ENCODE measurements at places on chromosomes 7 and 10. TPM values are rescaled to one million over a fixed set of nuclear protein-coding genes. Genes with fewer than 3 reads are reported as not detected.
A peak's percentile ranks its signal among the peaks of the same experiment; 100 is the strongest.

DNA sequence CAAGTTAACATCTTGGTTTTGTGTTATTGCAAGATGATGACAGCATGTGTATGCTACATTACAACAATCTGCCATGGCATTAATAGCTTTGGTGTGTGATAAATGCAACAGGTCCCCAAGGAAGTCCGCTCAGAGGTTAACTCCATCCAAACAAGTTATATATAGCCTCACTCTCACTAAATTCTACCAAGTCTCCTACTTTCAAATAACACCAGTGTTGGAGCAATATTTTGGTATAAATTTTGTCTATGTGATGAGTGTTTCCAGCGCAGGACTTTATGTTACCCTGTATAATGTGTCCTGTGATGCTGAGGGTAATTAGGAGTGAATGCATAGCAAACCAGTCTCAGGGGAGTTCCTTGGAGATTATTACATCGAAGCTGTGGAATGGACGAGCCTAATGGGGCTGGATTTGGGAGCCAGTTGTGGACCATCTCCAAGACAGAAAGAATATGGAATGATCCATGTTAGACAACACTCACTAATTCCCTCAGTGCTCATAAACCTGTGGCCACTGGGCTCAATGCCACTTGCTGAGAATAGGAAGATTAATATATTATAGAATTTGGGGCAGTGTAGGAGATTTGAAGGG is 127.6 kb upstream of the CXCL12 start:
- no peak for DNase-seq

DNA sequence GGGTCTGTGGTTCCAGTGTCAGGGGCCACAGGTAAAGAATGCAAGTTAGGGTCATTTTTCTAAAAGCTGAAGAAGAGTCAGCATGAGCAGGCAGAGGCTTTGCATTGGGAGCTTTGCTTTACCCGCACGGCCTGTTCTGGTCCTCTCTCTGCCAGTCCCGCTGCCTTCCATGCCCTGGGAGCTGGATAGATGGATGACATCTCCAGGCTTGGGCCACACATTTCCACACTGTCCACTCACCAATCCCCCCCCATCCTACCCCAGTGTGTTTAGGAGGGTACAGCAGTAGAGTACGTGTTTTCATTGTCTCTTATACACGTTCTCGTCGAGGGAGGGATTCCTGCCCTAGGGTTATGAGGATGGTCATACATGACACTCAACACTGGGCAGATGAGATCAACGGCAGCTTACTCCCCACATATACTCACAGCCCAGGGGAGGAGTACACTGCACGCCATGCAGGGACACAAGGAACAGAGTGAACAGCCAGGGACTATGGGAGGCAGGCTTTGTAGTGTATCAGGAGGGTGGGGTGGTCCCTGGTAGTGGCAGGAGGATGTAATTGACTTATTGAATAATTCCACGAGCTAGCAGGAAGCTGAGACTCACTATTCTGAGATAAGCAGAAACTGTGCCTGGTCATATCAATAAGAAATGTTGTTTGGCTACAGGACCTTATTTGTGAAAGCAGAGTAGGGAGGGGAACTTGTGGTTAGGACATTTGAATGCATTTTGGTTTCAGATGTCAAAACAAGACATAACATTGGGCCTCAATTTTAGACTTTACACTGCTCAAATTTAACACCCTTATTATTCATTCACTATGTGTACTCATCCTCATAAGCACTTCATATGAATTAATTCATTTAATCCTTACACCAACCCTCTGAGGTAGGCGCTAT is 36.6 kb downstream of the PLPP4 start:
- no peak for DNase-seq

Gene MKX
- polyA plus RNA-seq, result 36.2 TPM

Gene PKD2L1
- polyA plus RNA-seq, result not detected

DNA sequence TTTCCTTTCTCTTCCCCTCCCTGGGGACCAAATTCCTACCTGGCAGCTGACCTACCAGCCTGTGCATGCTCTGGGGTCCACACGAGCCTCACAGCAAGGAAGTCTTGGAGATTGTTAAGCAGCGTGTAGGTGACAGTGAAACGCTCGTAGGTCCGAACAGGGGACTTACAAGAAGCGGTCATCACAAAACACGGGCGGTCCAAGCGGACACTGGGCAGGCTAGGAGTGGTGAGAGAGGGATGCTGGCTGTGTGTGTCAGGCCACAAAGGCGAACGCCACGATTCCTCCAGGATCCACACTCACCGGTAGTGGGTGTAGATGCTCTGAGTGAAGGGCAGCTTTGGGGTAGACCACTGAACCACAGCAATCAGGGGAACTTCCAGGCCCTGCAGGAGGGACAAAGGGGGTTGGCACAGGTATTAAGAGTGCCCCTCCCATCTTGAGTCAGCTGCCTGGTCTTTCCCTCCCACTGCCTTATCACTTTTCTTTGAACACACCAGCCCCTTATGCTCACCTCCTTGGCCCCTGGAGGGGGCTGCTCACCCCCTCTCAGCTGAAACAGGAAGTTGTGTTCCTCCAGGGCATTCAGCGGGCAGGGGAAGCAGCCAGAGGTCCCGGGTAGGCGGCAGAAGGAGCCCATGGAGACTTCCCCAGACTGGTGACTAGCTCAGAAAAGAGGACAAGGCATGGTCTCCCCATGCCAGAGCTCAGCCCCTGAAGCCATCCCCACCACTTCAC is 2.0 kb downstream of the TRAPPC14 start:
- DNase-seq, result no peak

DNA sequence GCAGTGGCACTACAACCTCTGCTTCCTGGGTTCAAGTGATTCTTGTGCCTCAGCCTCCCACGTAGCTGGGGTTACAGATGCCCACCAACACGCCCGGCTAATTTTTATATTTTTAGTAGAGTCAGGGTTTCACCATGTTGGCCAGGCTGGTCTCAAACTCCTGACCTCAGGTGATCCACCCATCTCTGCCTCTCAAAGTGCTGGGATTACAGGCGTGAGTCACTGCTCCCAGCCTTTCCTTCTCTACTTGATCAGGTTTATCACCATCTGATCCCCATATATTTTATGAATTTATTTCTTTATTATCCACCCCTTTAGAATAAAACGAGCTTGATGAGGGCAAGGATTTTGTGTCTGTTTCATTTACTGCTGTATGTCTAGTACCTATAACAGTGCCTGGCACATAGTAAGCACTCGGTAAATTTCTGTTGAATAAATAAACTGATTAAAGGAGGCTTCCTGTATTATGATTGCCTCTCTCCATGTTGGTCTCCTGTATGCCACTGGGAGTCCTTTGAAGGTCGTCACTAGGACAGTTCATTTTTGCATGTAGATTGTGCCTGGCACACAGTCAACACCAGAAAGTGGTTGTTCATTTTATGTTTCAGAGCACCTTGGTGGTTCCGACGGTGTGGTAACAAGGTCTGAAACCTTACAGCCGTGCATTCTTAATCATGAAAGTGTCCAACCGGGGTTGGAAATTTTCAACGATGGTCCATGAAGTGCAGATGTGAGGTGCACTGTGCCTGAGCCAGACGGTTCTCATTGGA is 9.6 kb upstream of the EIF3A start:
- DNase-seq, result no peak

DNA sequence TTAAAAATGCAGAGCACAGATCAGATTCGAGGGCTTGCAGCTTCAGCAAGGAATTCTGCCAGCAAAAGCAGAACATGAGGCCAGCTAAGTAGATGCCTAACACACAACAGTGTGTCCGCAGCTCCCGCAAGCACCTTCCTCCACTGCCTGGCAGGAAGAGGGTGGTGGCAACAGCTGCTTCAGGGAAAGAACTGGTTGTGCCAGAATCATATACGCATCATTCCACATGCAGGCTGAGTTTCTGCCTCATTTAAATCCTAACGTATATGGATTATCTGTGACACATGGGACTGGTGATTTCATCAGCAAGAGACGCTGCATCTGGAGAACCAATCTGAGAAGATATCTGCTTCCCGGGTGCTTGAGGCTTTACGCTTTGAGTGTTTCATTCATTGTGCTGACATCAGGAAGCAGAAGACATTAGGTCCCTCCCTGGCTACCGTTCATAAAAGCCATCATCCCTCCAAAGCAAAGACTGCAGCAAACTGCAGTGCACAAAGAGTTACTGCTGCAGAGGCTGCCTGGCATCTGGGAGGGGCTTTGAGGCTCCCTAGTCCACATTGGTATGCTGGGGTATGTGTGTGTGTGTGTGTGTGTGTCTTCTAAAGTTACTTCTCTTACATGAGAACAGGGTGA is 78.8 kb downstream of the FAM13C start:
- DNase-seq, result no peak

DNA sequence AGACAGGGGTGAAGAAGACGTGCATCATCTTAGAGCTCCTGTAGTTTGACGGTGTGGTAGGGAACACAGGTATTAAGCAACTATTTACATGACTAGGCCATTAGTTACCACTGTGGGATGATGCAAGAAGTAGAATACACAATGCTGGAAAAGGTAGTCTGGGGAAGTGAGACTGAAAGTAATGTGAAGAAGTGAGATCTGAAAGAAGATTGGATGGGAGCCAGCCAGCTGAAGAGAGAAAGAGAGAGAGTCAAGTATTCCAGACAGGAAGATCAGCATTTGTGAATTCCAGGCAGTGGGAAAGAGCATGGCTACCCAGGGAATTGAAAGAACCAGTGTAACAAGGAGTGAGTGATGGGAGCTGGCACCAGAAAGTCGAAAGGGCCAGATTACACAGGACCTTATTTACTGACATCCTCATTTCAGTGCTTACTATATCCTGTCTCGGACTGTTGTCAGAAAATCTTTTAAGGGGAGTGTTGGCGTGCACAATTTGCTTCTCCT is 4.0 kb upstream of the CFAP58 start:
- DNase-seq, result peak; percentile 71

- no peak for DNase-seq
Observed at GRCh38 chr7:18555968-18556367, 60.4 kb downstream of the HDAC9 start.

- DNase-seq, result peak; percentile 42
Observed at GRCh38 chr7:102064361-102065025, 222.2 kb upstream of the SH2B2 start.

Gene SPDYE2B
- polyA plus RNA-seq, result 0.20 TPM

Gene RBP3
- polyA plus RNA-seq, result not detected

DNA sequence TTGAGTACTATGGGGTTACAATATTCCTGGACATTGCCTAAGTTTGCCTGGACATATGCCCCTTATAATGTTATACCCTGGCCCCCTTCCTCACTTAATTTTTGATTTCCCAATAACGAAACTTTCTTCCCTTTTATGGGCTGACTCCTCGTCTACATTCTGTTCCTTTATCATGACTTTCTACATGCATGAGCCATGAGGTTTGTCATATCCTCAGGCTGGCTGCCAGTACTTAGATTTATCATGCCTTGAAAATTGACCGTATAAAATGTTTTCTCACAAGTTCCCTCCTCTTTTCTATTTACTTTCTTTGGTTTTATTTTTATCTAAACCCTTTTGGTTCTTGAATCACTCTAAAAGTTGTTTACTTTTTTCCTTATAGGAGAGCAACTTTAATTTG is 4.7 kb downstream of the DNAH11 start:
- DNase-seq, result no peak

Gene RNF148
- polyA plus RNA-seq, result not detected

- peak; percentile 45 for DNase-seq
Observed at GRCh38 chr10:7561216-7561893, 105.4 kb downstream of the ITIH5 start.
